ENCODE measurements at places on chromosomes 11 and 22.
A peak's percentile ranks its signal among the peaks of the same experiment; 100 is the strongest.

- no peak for DNase-seq
Measured at GRCh38 chr11:116513894-116514293, 258.9 kb downstream of the BUD13 start.

- DNase-seq: no peak
Measured at GRCh38 chr22:44402196-44403111, 89.7 kb upstream of the SHISAL1 start.

- no peak for DNase-seq
Measured at GRCh38 chr11:34602245-34602644, 18.6 kb upstream of the EHF start.

- DNase-seq: no peak
Measured at GRCh38 chr22:46673205-46673604, 53.0 kb downstream of the GRAMD4 start.

DNA sequence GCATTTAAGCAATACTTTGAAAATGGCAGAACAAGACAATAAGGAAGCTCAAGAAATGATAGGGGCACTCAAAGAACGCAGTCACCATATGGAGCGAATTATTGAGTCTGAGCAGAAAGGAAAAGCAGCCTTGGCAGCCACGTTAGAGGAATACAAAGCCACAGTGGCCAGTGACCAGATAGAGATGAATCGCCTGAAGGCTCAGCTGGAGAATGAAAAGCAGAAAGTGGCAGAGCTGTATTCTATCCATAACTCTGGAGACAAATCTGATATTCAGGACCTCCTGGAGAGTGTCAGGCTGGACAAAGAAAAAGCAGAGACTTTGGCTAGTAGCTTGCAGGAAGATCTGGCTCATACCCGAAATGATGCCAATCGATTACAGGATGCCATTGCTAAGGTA is 51.9 kb downstream of the SPECC1L start:
- DNase-seq: no peak

- DNase-seq: peak; percentile 2
Measured at GRCh38 chr11:58465690-58466089, 23.7 kb upstream of the OR5B12 start.

DNA sequence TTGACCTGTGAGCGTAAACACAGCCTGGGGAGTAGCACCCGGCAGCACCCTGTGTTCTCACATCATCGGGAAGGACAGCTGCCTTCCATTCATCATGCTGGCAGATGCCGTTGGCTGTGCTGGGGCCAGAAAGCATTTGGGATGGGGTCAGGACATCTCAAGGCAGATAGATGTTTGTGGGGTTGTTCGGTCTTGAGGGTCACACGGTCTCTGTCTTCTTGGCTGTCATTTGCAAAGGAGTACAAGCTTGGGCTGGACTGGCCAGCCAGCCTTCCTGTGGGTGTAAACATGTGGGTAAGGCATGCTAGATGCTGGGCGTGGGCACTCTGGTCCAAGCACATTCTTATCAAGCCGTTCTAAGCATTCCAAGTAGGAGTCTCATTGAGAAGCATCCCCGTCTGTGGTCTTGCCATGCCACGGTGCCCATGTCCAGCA is 81.4 kb downstream of the TBC1D22A start:
- no peak for DNase-seq

DNA sequence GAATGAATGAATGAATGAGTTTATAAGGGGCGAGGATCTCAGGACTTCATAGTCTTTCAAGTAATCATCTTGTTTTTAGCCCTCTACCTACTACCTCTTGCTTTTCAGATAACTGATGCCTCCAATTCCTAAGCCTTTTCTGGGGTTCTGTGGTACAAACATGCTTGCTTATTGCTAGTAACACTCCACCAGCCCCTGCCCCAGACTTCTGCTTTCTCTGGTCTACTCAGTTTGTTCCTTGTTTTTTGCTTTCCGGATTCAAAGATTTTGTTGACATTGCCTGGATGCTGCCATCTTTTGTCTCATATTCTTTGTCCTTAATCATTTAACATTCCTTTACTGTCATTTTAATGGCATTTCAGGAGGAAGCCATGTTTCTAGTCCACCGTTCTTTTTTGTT is 8.9 kb upstream of the TMEM9B start:
- no peak for DNase-seq

GRCh38 chr11:80066291-80066690 is 625.5 kb upstream of the TENM4 start:
- no peak for DNase-seq

GRCh38 chr11:65485920-65486219 is 13.0 kb upstream of the MALAT1 start:
- DNase-seq: peak; percentile 5

- DNase-seq: peak; percentile 43
Measured at GRCh38 chr11:46246521-46246920, 30.9 kb upstream of the CREB3L1 start.

DNA sequence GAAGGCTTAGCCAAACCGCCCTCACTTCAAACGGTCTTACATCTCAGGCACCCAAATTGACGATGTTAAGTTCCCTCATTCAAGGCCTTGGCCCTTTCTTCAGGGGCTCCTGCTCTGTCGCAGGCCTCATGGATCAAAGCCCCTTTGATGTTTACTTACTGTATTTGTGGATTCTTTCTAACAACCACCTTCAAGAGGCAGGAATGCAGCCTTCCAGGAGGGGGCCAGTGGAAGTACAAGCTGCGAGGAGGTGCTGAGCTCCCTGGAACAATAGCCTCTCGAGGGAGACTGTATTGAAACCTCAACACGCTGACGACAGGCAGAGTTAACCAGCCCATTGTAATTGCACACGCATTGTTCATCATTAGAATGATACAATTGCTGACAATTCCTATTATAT is 209.1 kb downstream of the ST3GAL4 start:
- no peak for DNase-seq

DNA sequence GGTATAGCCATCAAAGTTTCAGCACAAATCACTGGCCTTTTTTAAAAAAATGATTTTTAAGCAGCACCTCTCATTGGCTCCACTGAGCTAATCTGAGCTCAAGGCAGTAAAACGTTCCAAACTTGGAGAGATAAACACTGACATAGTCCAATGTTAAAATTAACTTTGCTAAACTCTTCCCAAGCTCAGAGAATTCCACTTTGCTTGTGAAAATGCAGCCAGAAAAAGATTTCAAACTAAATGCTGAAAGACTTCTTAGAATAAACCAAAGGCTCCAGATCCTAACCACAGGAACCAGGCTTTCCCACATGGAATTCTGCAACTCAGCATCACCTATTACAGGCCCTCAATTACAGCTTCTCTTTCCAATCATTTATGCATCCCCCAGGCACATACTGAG is 84.7 kb upstream of the GDPD4 start:
- DNase-seq: no peak

- DNase-seq: no peak
Measured at GRCh38 chr22:21643533-21644357, 1.6 kb downstream of the SDF2L1 start.

DNA sequence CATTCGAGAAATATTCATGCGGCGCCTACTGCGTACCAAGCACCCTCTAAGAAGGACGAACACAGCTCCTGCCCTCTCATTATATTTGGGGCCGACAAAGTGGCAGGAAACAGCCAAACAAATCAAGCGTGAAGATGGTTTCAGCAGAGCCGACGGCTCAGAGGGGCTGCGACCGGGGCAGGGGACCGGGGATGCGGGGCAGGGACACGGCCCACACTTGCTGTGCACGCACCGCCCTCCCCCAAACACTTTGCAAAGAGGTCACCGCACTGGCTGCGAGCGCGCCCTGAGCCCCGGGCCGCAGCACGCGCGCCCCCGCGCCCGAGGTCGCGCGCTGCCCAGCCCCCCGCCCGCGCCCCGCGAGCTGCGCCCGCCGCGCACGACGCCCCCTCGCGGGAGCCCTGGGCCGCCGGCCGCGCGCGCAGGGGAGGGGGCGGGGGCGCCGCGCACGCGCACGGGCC is 255 bp upstream of the SYNGR1 start:
- no peak for DNase-seq

DNA sequence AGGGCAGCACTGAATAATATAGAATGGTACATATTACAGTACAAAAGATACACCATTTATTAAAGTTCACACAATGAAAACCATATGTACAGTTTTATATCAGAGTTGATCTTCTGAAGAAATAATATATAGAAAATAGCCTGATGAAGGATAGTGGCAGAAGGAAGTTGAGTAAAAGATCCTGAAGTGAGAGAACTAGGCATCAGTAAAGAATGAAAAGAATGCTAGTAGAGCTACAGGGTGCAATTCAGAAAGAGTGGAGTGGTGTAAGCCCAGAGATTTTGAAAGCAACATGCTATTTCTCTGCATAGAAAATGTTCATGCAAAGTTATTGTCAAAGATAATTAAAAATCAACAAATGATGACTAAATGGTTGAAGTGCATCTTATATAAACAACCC is 1552.7 kb upstream of the TENM4 start:
- DNase-seq: no peak

DNA sequence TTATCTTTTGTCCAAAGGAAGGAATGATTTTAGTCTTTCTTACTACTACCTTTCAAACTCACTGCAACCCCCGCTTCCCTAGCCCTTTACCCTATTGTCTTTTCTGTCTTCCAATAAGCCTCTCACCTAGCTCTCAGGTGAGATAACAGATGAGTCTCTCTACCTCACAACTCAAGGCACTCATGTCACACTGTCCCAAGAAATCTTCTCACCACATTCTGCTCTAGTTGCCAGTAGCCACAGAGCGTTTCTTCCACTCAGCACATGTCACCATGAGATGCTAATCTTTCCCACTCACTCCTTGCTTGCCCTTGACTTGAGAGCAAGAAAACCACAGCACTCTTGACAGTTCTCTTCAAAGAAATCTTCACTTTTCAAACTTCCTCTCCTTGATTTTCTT is 32.7 kb upstream of the TMEM41B start:
- DNase-seq: no peak

DNA sequence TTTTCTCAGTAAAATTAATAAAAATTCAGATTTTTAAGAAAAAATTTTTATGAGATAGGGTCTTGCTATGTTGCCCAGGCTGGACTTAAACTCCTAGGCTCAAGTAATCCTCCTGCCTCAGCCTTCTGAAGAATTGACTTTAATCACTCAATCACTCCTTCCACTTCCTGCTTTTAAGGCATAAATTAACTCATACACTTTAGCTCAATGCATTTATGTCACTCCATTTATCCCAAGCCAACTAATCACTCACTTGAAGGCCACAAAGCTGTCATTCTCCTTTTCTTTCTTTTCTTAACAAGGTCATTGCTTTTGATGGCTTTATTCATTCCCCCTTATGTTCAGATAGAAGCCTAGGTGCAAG is 877 bp downstream of the ALG9 start:
- no peak for DNase-seq

DNA sequence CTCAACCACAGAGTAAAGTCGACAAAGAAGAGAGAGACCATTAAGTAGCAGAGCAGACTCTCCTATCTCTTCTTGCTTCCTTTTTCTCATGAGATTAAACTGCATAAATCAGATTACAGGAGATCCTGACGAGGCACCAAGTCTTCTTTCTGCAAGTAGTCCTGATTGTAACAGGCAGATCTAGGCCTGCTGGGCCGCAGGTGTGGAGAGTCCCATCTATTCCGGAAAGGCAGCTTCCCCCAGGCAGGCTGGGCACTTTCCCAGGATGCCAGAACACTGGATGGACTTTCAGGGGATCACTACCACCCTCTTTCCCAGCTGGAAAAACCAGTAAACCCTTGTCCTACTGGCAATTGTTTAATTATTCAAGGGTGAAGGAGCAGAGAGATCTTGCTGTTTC is 173.0 kb upstream of the CADM1 start:
- DNase-seq: no peak

DNA sequence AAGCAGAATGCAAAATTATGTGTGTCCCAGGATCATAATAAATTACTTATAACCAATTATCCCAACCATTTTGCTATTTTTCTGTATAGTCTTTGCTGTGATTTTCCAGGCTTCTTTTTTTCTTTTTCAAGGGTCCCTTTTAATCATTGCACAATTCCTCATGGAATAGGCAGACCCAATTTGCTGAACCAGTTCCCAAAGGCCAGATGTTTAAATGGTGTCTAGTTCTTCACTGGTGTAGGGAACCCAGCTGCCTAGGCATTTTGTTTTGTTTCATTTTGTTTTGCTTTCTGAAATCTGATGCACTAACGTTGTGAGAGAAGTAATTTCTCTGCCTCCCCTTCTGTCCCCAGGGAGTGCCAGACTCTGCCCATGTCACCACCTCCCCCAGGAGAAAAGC is 60.4 kb downstream of the CHST1 start:
- no peak for DNase-seq

DNA sequence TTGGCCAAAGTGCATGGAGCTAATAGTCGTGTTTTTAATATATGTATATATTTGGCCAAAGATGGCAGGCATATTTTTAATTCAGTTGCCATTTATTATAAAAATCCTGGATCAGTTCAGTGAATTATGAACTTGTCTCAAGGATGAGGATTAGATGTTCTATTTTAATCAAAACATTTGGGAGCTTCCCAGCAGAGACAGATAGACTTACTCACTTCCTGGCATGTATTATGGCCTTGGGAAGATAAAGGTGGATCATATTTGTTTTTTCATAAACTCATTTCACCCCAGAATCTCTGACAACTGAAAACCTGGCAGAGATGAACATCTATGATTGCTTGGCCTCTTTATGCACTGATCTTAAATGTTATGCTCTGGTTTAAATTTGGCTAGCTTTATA is 148.8 kb downstream of the NCAM1 start:
- DNase-seq: no peak

GRCh38 chr11:123393312-123393927 is 36.6 kb upstream of the GRAMD1B start:
- no peak for DNase-seq

- DNase-seq: peak; percentile 69
Measured at GRCh38 chr11:62542750-62543567, 3.6 kb downstream of the AHNAK start.

GRCh38 chr11:73186294-73186850 is 31.7 kb upstream of the P2RY2 start:
- no peak for DNase-seq

DNA sequence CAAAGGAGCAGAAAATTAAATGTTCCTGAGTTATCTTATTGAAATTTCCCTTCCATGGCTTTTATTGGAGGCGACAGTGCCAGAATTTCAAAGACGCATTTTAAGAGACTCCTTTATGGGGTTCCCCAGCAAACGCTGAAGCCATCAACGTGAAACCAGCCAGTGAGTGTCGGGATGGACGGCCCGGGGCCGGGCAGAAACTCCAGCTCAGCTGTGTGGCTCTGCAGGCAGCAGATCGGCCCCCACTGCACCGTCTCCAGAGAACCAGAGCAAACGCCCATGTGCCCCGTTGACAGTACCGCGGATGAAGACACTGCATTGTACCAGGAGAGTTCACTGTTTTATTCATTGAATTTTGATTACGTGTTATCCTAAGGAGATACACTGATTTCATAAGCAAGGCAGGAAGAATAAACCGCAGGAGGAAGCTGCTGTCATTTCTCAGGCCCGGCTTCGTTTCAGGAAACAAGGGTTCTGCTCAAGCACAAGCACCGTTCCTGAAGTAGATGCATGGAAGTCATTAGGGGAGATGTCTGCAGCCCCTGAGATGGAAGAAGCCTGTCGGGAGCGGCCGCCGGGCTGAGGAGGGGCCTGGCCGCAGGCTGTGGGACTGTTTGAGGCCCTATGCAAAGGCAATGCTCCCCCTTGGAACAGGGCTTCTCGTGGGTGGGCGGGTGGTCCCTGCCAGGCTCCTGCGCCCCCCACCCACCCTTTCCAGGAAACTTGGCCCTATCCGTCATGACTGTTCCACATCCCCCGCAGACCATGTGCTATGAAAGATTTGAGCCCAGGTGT is 639.7 kb downstream of the TBC1D22A start:
- DNase-seq: no peak

GRCh38 chr11:1202154-1202775 is 20.6 kb upstream of the MUC5B start:
- DNase-seq: peak; percentile 6
